Kidney (tissue), 22 donors: ENCODE measurements at places on chromosomes 5 and 9. TPM values are rescaled to one million over a fixed set of nuclear protein-coding genes. Genes with fewer than 3 reads are reported as not detected.
A peak's percentile ranks its signal among the peaks of the same experiment; 100 is the strongest.

DNA sequence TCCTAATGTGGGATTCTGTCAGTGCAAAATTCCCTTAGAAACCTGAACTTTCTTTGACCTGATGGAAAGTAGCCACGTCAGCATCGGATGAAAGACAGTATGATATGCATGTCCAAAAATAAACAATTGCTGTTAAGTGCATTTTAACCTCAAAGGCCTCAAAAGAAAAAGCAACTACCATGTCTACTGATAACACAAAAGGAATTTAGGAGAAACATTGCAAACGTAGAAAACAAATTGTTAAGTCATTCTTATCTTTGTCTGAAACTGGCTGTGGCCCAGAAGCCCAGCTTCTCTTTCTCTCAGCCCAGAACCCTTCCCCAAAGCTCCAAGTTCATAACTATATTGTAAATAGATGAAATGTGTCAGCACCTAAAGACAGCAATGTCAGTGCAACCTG lies 11.1 kb upstream of the LHFPL2 start:
- no peak for DNase-seq

- DNase-seq, result no peak
Measured at GRCh38 chr9:112900901-112901300, 10.2 kb upstream of the SLC46A2 start.

GRCh38 chr5:67221487-67222242 lies 25.1 kb upstream of the CD180 start:
- no peak for DNase-seq

GRCh38 chr5:41794471-41794870 lies 75.8 kb downstream of the OXCT1 start:
- peak; percentile 24 for DNase-seq

DNA sequence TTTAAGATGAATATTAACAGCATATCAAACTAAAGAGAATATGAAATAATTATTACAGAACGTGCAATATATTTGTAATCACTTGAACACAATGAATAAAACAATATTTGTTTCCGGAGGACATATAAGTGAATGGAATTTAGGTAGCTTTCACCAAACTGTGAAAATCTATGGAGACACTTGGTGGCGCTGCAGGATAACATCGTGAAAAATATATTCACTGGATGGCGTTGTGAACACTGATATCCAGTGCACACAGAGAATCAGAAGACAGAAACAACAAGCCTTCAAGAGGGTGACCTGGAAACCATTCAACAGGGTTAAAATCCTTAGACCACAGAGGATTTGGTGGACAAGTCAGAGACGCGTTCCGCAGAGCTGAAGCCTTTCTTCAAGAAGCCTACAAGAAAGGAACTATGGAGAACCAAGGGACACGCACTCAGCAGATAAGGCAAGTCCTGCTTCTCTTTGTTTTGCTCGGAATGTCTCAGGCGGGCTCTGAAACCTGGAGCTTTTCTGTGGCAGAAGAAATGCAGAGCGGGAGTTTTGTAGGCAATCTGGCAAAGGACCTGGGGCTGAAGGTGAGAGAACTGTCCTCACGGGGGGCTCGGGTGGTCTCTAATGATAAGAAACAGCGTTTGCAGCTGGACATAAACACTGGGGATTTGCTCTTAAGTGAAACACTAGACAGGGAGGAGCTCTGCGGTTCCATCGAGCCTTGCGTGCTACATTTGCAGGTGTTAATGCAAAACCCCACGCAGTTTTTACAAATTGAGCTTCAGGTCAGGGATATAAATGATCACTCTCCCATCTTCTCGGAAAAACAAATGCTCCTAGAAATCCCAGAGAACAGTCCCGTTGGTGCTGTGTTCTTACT lies at the start of gene PCDHB11:
PCDHB11 (plus strand) TSS at position 269 of the 877 bp plus-strand sequence; CDS start at position 417, 148 bp downstream.
- no peak for DNase-seq

DNA sequence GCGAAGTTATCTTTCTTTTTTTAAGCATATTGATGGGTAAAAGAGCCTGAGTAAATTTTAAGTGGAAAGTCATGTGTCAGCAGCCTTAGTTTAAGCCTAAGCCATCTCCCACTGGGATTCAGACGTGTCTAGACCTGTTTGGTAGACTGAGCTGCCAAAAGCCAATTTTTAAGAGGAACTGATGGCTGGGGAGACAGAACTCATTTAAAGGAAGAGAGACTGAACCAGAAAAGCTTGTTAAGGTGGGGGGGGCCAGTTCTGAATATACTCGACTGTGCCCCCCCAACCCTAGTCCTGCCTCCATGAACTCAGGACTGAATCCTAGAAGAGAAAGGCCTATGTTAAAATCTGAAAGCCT lies 58.3 kb upstream of the PLPP1 start:
- no peak for DNase-seq

- peak; percentile 65 for DNase-seq
Measured at GRCh38 chr9:124339603-124340146, 75.6 kb downstream of the PSMB7 start.

DNA sequence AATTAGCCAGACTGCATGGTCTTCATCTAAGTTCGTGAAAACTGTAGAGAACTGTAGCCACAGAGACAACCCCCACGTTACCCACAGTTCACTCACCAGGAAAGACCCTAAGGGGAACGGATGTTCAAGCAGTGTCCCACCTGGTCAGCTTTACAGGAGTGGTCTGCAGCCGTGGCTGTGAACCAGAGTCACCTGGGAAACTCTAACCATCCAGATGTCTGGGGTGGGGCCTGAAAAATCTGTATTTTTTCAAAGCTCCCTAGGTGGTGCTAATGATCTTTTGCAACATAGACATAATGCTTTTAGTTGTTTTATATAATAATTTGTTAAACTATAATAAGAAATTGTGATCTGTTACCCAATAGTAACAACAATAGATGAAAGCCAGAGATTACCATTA lies 47.7 kb upstream of the ANGPTL2 start:
- DNase-seq, result no peak

- DNase-seq, result no peak
Measured at GRCh38 chr9:84163052-84163650, 177.4 kb downstream of the SLC28A3 start.

GRCh38 chr5:100456615-100457014 lies 78.6 kb upstream of the FAM174A start:
- no peak for DNase-seq

Gene PRLR
- 9.3 TPM for polyA plus RNA-seq

DNA sequence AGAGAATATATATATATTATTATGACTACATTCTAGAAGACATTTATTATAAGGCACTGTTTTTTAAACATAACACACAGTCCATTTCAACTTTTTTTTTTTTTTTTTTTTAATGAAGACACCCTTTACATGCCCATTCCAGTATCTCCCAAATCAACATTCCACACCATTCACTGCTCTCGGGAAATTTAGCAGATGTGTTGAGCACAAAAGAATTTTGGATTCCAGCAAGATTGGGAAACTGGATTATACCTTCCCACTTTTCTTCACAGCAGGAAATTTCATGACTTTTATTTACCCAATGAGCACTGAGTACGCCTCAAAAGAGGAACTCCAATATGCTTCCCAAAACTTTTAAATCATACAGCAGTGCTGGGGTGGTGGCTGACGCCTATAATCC lies 333.6 kb upstream of the DAB2 start:
- DNase-seq, result no peak

Gene GALNT12
- polyA plus RNA-seq, result 3.6 TPM

Gene SLC26A2
- 2.2 TPM for polyA plus RNA-seq

Gene LCN2
- polyA plus RNA-seq, result 8.2 TPM

- no peak for DNase-seq
Measured at GRCh38 chr9:105023788-105024187, 95.8 kb upstream of the ABCA1 start.

DNA sequence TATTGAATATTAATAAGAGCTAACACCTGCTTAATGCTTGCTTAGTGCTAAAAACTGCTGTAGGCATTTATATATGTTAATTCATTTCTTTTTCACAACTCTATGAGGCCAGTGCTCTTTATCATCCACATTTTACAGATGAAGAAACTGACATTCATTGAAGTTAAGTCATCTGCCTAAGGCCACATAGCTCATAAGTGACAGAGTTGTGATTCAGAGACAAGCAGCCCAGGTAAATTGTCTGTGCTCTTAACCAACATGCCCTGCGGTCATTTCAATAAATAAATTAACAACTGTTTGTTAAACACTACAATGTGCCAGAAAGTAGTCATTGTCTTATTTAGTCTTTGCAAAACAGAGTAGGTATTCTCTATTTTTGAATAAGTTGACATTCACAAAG lies 1354.4 kb upstream of the C9orf72 start:
- DNase-seq, result no peak

Gene FOXD1
- 2.5 TPM for polyA plus RNA-seq

Gene LCP2
- 4.6 TPM for polyA plus RNA-seq

DNA sequence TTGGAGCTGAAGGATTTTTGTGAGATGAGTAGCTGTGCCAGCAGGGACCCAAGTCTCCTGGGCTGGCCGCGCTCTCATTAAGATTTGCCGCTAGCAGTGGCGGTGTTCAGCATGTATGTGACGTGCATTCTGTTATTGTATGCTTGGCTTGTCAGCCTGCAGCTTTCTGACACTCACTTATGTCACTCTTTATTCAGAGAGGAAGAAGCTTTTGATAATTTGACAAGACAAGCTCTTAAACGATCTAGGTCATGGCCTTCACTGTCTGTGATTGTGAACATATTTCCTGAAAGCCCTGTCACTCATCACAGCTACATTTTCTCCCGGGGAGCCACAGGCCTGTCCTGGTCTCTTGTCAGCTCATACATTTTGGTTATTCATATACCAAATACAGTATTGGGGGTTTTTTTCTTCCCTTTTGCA lies 98.2 kb upstream of the GRHPR start:
- DNase-seq, result no peak

DNA sequence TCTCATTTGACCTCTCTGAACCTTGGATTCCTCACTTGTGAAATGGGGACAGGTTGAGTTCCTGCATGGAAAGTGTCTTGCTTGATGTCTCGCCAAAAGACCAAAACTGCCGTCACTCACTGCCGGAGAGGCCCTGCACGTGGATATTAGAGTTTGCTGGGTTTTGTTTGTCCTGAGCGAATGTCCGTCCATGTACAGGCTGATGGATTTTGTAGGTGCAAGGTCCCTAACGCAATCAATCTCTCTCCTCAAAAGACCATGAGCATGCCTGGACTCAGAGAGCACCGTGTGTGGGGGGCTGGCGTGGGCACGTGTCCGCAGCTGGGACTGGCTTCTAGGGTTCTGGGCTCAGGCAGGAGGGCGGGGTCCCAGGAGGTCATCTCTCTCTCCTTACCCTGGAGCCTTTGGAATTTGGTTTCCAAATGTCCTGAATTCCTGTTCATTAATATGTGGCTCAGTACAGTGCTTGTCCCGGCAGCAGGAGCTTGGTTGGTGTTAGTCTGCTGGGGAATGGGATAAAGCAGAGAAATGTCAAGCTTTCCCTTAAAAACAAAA lies 146.0 kb upstream of the IER5L start:
- DNase-seq, result peak; percentile 71

Gene ADAMTS19
- 0.73 TPM for polyA plus RNA-seq

DNA sequence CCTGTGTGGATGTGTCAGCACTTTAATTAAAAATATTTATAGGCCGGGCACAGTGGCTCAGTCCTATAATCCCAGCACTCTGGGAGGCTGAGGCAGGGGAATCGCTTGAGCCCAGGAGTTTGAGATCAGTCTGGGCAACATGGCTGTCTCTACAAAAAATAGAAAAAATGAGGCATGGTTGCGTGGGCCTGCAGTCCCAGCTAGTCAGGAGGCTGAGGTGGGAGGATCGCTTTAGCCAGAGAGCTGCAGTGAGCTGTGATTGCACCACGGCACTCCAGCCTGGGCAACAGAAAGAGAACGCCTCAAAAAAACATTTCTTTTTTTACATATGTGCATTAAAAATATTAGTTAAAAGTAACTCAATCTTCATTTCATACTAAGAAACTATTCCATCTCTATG lies 6.2 kb downstream of the TBC1D9B start:
- no peak for DNase-seq

- no peak for DNase-seq
Measured at GRCh38 chr9:27261517-27262211, 35.3 kb downstream of the EQTN start.

Gene GGTA1
- 6.8 TPM for polyA plus RNA-seq

DNA sequence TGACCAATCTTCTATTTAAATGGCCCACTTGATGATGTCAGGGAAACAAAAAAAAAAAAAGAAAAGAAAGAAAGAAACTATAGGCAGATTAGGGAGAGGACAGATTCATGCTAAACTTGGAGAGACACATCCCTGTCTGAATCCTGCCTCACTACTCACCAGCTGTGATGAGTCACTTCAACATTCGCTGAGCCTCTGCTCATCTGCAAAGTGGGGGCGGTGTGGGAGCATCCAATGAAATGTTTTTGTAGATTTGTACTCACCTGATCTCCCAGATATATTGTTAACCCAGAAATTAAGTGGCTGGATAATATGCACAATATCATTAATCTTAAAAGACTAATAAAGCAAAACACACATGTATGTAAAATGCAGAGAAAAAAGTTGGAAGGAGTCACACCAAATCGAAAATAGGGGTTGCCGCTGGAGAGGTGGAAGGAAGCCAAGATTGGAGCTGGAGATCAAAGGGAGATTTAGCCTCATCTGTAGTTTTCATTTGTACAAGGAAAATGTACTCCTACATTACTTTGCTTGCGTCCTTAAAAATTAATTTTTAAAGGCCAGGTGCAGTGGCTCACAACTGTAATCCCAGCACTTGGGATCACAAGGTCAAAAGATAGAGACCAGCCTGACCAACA lies 17.0 kb upstream of the ERGIC1 start:
- no peak for DNase-seq

DNA sequence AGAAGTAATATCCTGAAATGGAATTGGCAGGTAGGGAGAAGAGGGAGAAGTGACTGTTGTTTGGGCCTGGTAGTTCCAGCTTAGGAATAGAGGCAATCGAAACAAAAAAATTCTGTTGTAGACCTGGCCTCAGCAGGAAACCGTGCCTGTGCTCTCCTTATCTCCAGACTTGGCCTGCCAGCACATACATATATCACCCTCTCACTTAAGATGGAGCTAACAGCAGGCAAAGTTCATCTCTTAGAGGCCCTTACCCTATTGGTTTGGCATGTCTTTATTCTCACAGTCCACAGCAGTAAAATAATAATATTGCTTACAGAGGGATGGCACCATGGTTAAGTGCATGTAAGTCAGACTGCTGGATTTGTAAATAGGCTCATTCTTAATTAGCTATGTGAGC lies 19.6 kb upstream of the TNC start:
- peak; percentile 30 for DNase-seq

Gene SIGMAR1
- 43.3 TPM for polyA plus RNA-seq

Gene LTC4S
- 20.1 TPM for polyA plus RNA-seq

Gene SLC2A8
- 22.0 TPM for polyA plus RNA-seq

Gene AGTPBP1
- polyA plus RNA-seq, result 4.1 TPM

DNA sequence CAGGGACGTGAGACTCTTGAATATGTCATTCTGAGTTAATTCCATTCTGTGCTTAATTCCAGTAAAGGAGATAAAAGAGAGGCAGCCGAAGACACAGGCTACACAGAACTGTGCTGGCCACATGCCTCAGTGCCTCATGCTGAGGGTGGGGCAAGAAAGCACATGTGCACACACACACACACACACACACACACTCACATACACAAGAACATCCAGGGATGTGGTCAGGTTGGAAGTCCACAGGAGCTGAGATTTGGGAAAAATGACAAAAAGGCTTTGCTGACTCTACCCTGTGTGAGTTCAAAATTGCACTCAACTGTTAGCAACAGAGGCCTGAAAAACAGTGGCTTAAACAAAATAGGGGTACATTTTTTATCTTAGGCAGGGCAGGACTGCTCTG lies 40.5 kb downstream of the ALG2 start:
- no peak for DNase-seq

- DNase-seq, result peak; percentile 95
Measured at GRCh38 chr5:73419465-73420390, 28.8 kb downstream of the FOXD1 start.
